ENCODE measurements at places on chromosomes 5 and 9.

- no peak for DNase-seq
Measured at GRCh38 chr5:127307868-127308267, 17.3 kb downstream of the MEGF10 start.

DNA sequence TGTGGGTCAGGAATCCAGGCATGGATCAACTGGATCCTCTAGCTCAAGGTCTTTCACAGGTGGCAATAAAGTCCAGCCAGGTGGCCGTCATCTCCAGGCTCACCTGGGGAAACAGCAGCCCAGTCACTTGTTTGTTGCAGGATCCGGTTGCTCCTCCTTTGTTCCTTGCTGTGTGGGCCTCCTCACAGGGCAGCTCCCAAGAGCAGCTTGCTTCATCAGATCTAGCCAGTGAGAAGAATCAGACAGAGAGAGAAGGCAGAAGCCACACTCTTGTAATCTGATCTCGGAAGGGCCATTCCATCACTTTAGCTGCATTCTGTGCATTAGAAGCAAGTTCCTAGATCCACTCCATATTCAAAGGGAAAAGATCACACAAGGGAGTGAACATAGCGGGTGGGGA is 3.2 kb upstream of the HSD17B3 start:
- DNase-seq = no peak

DNA sequence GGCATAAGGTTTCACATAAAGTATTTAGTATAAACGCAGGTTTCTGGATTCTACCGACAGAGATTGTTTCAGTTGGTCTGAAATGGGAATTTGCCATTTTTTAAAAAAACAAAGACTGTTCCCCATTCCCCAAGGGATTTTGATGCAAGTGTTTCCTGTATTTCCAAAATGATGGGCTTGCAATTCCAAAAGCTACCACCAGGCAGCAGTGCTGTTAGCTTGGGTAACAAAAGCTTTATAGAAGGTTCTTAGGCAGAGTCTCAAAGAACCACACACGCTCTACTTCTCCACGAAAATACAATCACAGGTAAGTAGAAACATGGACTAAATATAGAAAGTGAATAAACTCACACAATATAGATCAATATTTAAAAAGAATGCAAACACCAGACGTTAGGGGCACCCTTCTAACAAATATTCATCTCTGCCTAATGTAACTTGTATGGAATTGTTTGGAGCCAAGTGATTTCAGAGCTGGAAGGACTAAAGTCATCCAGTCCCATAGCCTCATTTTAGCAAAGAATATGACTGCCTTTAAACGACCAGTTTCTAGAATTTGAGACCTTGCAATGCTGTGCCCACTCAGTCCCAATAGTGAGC is 154.3 kb downstream of the SPOCK1 start:
- no peak for DNase-seq

GRCh38 chr5:131019111-131019510 is 145.9 kb downstream of the HINT1 start:
- DNase-seq = no peak

- no peak for DNase-seq
Measured at GRCh38 chr9:91047529-91047928, 245.9 kb downstream of the SYK start.
